ENCODE measurements at places on chromosomes 1 and 21.

GRCh38 chr1:236334893-236335545 lies 53.3 kb upstream of the ERO1B start:
- no peak overlapping the region for H3K27ac ChIP-seq
- no peaks in the 10 kb centered on the region for H3K4me1 ChIP-seq
- DNase-seq, result no peak
- H3K27me3 ChIP-seq, result no peaks in the 10 kb centered on the region

GRCh38 chr1:76257823-76258222 lies 183.3 kb downstream of the ST6GALNAC3 start:
- H3K27ac ChIP-seq, result no peak overlapping the region
- peaks cover 4% of the 10 kb centered on the region for H3K36me3 ChIP-seq
- H3K4me3 ChIP-seq, result no peak overlapping the region
- DNase-seq, result no peak

DNA sequence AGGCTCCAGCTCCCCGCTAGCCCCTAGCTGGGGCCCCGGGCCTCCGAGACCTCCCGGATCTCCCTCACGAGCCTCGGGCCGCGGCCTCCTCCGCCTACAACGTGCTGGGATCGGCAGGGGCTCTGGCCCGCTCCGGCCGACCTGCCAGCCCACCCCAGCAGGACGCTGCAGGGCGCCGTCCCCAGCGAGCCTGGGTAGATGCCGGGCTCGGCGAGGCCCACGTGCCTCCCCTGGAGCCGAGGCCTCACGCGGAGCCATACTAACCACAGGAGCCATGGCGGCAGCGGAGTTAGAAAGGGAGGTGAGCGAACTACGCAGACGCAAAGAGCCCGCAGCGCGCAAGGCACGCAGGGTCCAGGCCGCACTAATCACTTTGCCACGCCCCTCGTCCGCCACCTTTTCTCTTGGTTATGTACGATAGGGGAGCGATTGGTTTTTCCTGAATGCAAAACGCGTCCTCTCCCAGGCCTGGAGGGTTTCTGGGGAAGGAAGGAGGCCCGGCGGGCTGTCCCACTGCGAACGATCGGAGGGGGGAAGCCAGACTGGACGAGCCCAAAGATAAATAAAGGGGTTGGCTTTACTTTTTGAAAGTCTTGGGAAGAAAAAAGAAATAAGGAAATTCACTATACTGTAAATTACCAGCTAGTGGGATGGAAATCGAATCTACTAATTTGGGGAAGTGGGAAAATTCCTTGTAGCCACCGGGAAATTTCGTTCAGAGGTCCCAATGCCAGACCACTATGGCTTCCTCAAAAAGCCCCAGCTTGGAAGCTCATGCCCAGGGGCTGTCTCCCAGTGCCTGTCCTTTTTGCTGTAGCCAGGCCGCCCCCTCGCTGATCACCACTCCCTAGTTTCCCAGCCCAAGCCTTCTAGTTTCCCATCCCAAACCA lies at the start of gene RPL22:
RPL22 (minus strand) TSS at position 298 of the 890 bp plus-strand sequence; CDS start at position 276, 22 bp downstream.
- H3K27me3 ChIP-seq, result peaks cover 15% of the 10 kb centered on the region
- H3K4me3 ChIP-seq, result peak within 1 kb of the TSS; percentile 91
- peaks cover 36% of the 10 kb centered on the region for H3K4me1 ChIP-seq
- H3K36me3 ChIP-seq, result peaks cover 8% of the 10 kb centered on the region

- no peaks in the 10 kb centered on the region for H3K36me3 ChIP-seq
- H3K4me3 ChIP-seq, result no peak overlapping the region
- no peaks in the 10 kb centered on the region for H3K27me3 ChIP-seq
- H3K27ac ChIP-seq, result peak overlapping the region; percentile 8
These were observed 36.4 kb downstream of the RCSD1 start for GRCh38 chr1:167666416-167666815.

DNA sequence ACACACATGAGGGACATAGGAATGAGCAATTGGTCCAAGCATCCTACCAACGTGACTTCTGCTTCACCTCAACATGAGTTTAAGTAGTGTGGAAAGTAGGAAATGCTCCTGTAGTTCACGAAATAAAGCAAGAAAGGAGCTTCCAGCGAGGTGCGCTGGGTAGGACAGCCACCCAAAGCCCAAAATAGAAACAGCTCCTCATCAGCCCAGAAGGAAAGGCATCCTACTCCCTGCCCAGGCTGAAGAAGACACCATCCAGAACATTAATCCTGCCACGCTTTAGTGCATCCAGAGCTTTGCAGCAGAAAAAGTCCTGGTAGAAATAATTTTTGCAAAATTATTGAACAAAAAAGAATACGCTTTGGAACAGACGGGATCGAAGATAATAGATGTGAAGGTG lies 25.9 kb downstream of the CCDC185 start:
- no peak for DNase-seq
- H3K4me1 ChIP-seq, result no peaks in the 10 kb centered on the region
- no peaks in the 10 kb centered on the region for H3K27me3 ChIP-seq
- no peak overlapping the region for H3K27ac ChIP-seq
- no peaks in the 10 kb centered on the region for H3K36me3 ChIP-seq

DNA sequence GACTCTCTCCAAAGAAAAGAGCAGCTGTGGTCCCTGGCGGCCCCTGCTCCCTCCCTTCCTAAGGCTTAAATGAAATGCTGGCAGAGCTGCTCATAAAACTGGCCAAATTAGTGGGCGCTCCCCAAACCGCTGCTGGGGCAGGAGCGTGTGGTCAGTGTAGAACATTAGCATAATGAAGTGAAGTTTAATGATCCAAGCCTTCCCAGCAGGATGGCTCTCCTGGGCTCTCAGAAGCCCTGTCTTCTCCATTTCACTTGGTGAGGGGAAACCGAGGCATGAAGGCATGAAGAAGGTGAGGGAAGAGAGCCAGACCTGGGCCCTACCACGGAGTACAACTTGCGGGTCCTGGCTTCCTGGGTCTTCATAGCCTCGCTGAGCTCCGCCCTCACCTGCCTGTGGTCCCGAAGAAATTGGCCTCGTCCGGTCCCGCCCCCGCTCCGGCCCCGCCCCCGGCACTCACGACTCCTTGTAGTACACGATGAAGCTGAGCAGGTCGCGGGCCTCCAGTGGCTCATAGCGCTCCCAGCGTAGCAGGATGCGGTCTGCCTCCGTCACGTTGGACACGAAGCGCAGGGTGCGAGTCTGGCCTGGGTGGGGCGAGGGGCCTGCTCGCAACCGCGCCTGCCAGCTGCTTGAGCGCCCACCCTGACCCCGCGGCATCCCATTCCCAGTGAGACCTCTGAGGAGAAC lies 10.3 kb downstream of the INSRR start:
- H3K4me3 ChIP-seq, result no peak overlapping the region
- H3K27ac ChIP-seq, result no peak overlapping the region
- peaks cover 91% of the 10 kb centered on the region for H3K27me3 ChIP-seq
- no peaks in the 10 kb centered on the region for H3K36me3 ChIP-seq

GRCh38 chr1:205189131-205189530 lies 22.4 kb downstream of the DSTYK start:
- DNase-seq, result no peak
- H3K4me1 ChIP-seq, result peaks cover 66% of the 10 kb centered on the region
- no peaks in the 10 kb centered on the region for H3K36me3 ChIP-seq
- no peak overlapping the region for H3K4me3 ChIP-seq

DNA sequence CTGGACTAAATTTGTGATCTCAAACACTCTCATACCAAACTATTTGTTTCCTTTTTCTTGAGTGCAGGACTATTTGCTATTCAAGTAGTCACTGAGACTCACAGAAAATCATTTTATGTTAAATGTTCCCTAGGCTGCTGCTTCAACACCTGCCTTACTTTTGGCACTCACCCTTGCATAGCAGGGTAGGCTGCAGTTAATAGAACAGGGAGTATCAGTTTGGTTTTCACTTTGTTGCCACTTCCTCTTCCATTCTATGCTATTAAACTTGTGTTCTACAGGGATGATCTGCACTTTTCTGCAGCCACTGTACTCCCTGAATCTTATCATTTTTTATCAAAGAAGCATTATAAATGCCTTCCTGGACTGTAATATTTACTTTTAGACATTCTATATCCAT lies 148.7 kb upstream of the PRMT6 start:
- H3K4me3 ChIP-seq, result no peak overlapping the region
- H3K27me3 ChIP-seq, result no peaks in the 10 kb centered on the region
- H3K36me3 ChIP-seq, result no peaks in the 10 kb centered on the region
- DNase-seq, result no peak

Measured in neural crest cell (in vitro differentiated cells).